Esophagus muscularis mucosa (tissue), 4 donors: ENCODE measurements at places on chromosomes 5 and 9. TPM values are rescaled to one million over a fixed set of nuclear protein-coding genes. Genes with fewer than 3 reads are reported as not detected.

NR2F1 gene
- total RNA-seq = 40.2 TPM

ZNF483 gene
- total RNA-seq = 15.0 TPM

DNA sequence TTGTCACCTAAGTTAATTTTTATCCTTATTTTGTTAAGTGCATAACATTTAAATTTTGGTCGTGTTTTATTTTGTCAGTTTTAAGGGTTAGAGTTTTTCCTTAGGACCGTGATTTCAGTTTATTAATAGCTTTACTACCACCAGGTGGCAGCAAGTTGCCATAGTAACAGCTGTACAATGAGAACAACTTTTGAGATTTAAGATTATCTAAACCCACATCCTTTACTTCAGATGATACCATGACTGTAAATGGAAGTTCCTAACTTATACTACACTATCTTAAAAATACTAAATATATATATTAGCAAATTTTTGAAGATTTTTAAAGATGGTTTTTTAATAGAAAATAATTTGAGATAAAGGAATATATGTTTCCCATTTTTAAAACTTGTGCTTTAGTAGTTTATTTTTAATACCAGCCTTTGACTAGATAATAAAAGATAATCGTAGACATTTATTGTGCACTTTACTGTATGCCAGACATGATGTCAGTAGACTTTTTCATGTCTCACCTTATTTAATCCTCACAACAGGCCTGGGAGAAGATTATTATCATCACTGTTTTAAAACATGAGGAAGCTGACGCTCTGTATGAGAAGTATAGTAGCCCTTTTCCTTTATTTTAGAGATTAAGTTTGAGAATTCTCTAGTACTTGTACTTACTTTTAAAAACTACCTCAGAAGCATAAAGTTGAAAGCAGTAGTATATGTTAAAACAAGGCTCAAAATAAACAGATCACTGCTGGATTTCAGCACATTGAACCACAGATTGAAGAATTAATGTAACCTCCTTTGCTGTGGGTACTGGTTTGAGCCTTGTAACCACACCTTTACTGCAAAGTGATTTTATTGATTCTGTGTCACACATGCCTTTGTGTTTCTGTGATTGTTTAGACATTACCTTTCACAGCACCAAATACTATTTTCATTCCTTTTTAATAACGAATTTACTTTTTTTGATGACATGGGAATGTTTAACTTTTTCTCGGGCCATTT lies 27.5 kb downstream of the SREK1 start:
- no peak for DNase-seq

DNA sequence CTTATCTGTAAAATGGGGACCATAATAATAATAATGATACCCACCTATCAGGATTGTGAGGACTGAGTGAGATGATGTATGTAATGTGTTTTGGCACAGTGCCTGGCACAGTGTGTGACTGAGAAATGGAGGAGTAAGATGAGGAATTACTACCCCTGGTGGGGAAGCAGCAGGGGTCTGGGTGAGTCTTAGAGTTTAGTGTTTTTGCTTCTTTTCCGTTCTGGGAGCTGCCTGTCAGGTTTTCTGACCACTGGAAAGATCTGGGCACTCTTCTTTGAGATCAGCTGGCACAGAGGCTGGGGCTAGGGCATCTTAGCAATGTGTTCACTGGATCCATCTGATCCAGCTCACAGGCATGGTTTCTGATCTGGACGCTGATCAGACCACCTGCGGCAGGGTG lies 8.5 kb downstream of the LCP2 start:
- no peak for DNase-seq

GRCh38 chr9:115103746-115104477 lies 14.0 kb downstream of the TNC start:
- DNase-seq = no peak

DNA sequence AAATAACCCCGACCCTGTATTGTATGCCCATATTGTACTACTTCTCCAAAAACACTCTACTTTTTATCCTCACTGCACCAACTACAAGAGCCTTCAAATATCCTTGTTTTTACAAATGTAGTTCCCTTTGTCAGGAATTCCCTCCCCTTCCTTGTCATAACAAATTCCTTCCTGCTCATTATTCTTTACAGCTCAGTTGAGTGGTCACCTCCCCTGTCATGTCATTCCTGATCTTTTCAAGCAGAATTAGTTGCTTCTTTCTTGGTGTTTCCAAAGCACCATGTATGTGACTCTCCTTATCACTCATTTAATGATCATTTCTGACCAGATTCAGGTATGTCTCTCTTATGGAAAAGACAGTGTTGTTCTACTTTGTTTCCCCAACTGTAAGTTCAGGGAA lies 194.2 kb upstream of the SMC2 start:
- no peak for DNase-seq

DNA sequence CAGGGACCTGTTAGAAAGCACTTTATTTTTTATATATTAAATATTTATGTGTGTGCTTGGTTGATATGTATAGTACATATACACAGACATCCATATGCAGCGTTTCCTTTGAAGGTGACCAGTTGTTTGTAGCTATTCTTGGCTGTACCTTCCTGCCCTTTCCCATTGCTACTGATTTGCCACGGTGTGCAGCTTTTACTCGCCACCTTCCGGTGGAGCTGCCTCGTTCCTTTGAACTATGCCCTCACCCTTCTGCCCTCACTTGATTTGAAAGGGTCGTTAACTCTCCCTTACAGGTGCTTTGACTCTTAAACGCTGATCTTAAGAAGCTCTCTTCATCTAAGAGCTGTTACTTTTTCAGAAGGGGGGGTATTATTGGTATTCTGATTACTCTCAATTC lies 20.5 kb downstream of the RGMB start:
- DNase-seq = no peak

DNA sequence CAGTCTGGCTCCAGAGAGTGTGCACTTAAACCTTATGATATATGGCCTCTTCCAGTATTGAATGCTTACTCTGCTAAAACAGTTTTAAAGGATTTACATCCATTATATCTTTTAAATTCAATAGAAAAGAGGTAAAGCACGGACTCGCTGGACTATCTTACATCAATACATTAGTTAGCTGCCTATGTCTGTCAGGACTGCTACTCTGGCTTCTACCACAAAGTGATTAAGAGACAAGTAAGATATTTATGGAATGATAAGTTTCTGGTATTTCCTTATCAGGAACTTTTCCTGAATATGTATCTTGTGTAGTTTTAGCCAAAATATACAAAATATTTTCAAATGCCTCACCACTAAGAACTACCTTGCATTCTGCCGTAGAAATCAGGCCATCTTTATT lies 295.1 kb downstream of the ISL1 start:
- DNase-seq = no peak

DNA sequence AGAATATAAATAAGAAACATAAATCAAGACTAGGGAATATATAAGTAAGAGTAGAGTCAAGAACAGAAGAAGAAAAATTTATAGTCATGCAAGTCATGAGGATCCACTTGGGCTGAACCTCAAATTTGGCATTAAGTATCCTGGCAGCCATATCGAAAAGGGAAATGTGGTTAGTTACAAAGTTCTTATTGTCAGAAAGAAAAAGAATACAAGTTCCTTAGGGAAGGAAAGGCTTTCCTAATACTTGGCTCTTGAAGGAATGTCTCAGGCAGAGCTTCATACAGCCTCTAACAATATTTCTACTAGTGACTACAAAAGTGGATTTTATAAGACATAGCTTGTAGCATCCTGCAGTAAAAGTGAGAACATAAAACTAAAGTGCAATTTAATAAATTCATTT lies 45.4 kb downstream of the TMEM252 start:
- no peak for DNase-seq
